Lower leg skin (tissue), 4 donors: ENCODE measurements at places on chromosomes 13 and 19.
A peak's percentile ranks its signal among the peaks of the same experiment; 100 is the strongest.

DNA sequence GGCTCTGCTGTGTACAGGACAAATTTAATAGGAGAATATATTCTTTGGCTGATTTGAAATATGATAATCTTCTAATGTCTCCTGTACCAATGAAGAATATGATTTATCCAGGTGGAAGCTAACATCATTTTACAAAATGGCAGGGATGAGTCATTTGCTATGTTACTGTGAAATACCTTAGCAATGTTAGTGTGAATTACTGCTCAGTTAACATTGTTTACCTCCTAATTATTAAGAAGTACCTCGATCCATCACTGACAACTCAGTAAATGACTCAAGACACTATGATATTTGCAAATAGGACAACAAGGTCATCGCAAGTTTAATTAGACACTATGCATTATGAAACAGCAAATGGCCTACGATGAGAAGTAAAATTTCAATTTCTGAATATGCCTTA is 309.1 kb upstream of the EDNRB start:
- no peak for DNase-seq

DNA sequence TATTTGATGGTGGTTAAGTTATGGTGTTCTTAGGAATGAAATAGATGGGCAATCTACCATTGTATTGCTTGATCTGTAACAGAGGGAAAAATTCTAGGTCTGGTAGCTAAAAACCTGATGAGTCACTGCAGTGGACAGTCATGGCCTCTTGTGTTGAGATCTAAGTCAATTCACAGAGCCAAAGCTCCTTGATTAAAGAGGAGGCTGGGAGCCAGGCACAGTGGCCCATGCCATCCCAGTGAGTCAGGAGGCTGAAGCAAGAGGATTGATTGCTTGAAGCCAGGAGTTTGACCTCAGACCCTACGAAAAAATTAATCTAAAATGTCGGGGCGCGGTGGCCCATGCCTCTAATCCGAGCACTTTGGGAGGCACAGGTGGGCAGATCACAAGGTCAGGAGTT is 67.1 kb upstream of the KPNA3 start:
- no peak for DNase-seq

DNA sequence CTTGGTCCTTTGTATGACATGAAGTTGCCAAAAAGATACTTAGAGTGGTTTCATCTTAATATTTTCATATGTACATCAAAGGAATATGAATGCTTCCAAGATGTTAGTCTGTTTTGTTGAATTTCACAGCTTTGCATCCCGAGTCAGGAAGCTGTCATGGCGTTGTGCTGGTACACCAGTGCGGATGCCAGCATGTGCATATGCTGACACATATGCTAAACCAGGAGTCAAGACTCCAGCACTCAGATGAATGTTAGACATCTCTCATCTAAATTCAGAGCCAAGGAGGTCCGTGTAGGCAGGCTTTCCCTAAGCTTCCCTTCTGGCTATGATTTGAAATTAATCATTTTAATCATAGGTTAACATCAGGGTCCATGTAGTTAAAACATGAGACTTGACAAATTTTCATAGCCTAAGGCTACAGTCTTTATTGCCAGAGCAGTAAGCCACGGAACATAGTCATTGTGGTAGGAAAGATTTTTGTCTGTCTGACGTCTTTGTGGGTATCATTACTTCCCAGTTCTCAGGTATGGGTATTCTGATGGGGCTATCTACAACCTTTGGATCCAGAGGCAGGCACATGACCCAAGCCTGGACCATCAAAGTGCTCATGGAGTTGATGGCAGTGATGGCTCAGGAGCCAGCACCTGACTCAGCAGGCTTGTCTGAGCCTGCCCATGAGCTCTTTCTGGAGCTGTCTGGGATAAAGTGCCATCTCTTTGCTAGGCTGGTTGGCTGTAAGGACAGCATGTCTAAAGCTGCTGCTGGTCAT is 246.1 kb downstream of the KCNRG start:
- DNase-seq = no peak

DNA sequence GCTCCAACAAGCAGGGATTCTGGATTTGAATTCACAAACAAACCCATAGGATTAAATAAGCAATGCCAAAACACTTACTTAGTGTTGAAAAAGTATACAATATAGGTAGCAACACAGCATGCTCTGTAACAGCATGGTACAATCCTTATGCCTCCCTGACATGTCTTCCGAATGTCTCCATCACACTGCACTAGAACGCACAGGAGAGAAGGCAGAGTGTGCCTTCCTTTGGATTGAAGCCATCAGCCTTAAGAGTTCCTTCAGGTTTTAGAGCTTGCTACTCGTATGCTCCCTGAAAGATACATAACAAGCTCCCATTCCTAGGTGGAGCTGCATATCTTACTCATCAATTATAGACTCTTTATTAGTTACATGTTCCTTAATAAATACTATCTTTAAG is 1573.9 kb upstream of the PRR20A start:
- DNase-seq = no peak

GRCh38 chr19:38849860-38850435 is at the start of gene HNRNPL:
TSS of gene HNRNPL (minus strand) at chr19:38849986. CDS start at chr19:38849966, 20 bp downstream.
- DNase-seq = peak; percentile 100

GRCh38 chr13:62357887-62358645 is 942.4 kb upstream of the PCDH20 start:
- no peak for DNase-seq

DNA sequence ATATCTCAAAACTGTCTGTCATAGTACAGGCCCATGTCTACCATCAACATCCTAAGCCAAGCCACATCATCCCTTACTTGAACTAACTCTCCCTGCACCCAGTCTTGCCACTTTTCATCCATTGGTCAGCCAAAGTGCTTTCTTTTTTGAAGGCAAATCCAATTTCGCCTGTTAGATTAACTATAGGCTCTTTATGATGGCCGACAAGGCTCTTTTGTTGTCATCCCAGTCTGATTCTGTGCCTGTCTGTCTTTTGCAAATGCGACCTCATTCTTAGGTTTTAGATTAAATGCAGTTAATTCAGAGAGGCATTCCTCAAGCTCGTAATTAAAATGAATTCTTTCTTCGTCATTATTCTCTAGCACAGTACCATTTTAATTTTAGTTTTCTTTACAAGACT is 148.3 kb downstream of the HS6ST3 start:
- no peak for DNase-seq

GRCh38 chr13:31772231-31772630 is 32.9 kb downstream of the RXFP2 start:
- no peak for DNase-seq

GRCh38 chr19:20969498-20969897 is 46.4 kb downstream of the ZNF85 start:
- DNase-seq = no peak

GRCh38 chr19:3405261-3405653 is 38.9 kb downstream of the NFIC start:
- no peak for DNase-seq

- no peak for DNase-seq
Measured at GRCh38 chr13:19151581-19152263, 29.9 kb downstream of the TUBA3C start.

DNA sequence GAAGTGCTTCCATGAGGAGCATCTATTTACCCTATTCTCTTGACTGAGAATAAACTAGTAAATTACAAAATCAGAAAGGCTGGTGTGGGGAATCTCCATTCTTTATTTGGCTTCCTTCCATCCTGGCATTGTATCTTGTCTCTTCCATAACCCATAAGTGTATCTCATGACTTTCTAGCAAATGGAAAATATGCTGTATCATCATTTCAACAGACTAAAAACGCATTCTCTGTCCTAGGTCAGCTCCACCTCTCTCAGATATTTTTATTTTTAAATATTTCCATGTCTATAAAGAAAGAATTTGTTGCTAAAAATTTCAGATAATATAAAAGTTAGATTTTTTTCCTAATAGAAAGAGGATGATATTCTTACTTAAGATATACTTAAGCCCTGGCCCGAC is 154.2 kb upstream of the MYO16 start:
- DNase-seq = no peak

DNA sequence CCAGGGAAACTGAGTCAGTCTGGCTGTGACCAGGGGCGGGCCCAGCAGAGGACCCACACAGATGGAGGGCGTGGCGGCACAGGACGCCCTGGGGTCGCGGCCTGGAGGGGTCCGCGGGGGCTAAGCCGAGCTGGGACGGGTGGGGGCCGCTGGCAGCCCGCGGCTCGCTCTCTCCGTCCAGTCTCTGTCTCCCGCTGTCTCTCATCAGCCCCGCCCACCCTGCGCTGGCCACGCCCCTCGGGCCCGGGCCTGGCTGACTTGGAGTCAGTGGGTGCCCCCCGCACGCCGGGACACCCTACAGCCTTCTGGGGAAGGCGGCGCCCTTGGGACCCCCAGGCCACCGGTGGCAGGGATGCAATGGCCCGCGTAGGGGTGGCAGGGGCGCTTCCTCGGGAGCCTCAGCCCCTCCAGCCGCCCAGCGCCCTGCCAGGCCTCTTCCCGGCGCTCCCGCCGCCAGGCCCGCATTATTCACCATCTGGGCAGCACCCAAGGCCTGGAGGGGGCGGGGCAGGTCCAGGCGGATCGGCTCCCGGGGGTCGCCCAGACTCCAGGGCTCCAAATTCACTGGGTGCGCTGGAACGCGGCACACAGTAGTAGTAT is at the start of gene TBXA2R:
Gene TBXA2R (minus strand): TSS at position 186 of the 600 bp plus-strand sequence. CDS start 6,241 bp downstream, outside the sequence.
- DNase-seq = peak; percentile 93

DNA sequence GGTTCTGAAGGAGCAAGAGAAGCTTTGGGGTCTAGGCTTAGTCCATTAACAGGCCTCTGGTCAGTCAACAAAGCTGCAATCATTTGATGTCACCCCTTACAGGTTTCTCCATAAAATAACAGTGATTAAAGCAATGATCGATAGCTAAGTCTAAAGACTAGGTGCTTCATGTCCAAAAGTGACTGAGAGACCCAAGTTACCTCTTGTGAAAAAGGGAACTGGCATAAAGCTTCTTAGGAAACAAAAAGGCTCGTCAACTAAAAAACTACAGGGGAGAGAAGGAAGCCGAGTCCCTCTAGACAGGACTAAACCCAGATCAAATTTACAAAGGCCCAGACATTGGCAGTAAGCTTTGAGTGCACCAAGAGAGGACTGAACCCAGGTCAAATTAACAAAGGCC is 2.2 kb downstream of the DCUN1D2 start:
- DNase-seq = no peak

DNA sequence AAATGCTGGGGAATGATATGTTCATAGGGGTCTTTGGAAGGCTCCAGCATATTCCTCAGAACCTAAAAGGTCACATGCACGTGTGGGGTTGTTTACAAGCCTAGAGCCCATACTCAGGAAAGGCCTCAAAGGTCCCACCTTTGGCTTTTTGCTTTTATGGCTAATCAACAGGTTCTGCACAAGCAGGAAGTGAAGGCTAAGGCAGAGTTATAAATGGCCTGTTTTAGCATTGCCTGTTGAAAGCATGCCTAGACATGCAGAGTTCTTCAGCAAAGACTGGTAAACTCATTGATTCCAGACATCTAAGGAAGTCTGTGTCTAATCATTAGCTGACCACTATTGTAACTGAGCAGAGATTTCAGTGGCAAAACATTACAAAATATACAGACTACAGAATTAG is 198.3 kb downstream of the KCNRG start:
- DNase-seq = no peak

GRCh38 chr19:8614455-8614854 is 3.9 kb upstream of the ADAMTS10 start:
- no peak for DNase-seq

- no peak for DNase-seq
Measured at GRCh38 chr13:111625526-111626315, 305.3 kb downstream of the TEX29 start.

DNA sequence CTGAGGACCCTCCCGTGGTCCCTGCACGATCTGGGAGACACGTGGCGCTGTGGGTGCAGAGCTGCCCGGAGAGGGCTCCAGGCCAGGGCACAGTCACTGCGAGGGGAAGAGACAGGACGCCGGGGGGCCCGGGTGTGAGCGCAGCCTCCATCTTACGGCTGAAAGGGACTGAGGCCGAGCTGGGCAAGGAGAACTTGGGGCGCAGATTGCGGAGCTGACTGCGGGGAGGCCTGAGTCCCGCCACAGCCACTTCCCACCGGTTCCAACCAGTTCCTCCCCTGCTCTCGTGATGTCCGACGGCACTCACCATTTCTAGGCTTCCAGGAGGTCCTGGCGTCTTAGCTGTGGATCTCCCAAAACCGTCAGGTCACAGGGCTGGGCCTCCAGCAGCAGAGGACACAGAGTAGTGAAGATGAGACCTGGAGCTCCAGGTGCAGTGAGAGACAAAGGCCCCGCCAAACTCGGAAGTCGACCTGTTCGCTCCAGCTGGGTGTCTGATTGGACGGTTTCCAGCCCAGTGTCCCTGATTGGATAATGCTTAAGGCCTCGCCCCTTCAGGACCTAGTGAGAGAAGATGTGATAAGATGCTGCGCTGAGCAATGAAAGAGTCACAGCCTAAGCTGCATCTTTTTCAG is 4.8 kb upstream of the ZNF253 start:
- DNase-seq = no peak

GRCh38 chr19:49758292-49758691 is 4.8 kb downstream of the TSKS start:
- no peak for DNase-seq

- no peak for DNase-seq
Measured at GRCh38 chr19:28396287-28396831, 816.6 kb downstream of the UQCRFS1 start.

DNA sequence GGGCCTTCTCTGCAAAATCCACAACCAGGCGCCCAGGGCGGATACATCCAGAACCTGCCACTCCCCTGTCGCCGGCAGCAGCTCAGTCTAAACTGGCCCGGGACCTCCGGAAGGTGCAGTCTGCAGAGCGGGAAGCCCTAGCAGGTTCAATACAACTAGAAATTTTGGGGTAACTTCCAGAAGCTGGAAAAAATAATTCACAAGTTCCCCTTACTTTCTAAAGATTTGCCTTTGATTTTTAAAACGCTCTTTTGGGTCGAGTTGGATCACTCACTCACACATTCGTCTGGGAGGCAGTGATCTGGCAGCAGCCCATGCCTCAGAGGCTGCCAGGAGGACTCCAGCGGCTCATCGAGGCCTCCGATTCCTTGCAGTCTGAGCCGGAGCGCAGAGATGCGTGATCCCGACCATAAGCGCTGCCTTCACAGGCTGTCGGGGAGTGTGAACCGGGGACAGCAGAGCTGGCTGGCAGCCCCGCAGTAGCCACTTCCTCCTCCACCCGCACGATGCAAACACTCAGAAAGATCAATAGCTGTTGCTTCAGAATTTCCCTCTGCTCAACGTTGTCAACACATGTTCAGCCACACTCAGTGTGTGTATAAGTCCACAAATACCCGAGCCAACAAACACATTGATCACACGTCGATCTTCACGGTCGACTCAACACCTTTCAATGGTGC is 35.6 kb upstream of the ZNF507 start:
- DNase-seq = no peak

- peak; percentile 65 for DNase-seq
Measured at GRCh38 chr19:29687244-29687896, 22.1 kb downstream of the PLEKHF1 start.

GRCh38 chr13:75788481-75788981 is 152.4 kb downstream of the LMO7 start:
- no peak for DNase-seq

DNA sequence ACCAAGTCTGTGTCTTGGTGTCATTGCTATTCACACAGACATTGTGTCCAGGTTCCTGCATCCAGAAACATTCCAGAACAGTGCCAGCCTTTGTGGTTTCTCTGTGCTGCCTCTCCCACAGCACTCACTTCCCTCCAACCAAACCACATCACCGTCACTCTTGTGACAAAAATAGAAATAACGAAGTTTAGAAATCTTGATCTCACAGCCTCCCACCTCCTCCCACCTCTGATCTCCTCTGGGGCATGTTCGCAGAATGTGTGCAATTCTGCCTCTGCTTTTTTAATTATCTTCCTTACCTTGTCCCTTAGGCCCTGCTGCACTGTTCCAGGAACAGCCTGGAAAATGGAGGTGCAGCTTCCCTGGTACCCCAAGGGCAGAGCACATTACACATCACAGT is 8.7 kb upstream of the SERPINE3 start:
- DNase-seq = no peak

- DNase-seq = no peak
Measured at GRCh38 chr19:3224346-3225168, at the start of gene CELF5. TSS of gene CELF5 (plus strand) at chr19:3224661. CDS start at chr19:3224740, 79 bp downstream.
